ENCODE measurements at places on chromosomes 4 and X.

GRCh38 chr4:67020438-67020797 lies 524.9 kb downstream of the CENPC start:
- no peak for DNase-seq

DNA sequence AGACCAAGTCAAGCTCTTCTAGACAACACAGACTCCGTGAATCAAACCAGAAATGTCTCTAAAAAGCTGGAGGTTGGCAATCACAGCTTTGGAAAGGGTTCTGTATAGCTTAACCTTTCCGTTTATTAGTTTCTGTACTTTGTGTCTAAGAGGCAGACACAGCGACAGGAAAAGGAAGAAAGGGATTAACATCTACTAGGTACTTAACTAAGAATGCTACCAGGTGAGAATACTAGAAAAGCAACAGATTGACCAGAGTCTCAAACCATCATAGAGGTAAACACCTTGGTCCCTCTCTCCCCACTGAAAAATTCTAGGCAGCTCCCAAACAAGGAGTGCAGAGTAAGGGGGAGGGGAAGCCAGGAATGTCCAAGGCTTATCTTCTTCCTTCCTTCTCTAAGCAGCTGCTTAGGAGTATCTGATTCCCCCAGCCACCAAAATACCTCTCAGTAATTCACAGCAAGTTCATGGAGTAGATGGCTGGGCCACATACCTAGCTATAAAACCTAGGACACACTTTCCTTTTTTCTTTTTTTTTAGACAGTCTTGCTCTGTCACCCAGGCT lies 80.8 kb downstream of the APBB2 start:
- DNase-seq, result no peak

GRCh38 chr4:72631296-72631695 lies 62.3 kb upstream of the ADAMTS3 start:
- no peak for DNase-seq

GRCh38 chrX:117196481-117196880 lies 733.7 kb upstream of the CT83 start:
- no peak for DNase-seq

DNA sequence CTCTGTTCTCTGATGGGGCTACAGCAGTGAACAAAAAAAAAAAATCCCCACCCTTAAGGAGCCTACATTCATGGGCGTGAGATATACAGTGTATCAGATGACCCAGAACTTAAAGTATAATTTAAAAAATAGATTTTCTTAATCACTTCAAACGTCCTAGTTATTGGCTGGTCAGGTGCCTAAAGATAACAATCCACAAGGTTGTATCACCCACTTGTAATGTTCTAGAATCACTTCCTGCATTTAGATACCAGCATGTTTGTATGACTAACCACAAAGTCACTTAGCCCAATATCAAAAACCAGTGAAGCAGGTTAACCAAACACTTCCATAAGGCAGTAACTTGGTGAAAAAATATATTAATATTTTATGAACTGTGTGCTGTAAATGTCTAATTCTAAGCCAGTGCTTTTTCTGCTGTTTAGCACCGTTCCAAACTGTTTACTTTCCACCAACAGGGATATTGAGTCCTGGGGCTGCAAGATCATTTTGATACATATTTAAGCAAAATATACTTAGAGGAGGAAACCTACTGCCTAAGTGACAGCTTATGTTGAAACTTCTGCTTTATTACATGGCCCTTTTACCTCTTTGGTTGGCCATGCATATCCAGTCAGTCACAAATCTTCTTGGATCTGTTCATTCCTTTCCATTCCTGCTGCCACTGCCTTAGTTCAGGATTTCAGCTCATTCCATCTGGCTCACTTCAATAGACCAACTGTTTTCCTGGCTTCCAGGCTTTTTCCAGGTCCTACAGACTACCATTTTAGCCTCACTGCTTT lies 43.3 kb downstream of the CD40LG start:
- DNase-seq, result no peak

GRCh38 chrX:30865612-30866011 lies 23.4 kb downstream of the TAB3 start:
- no peak for DNase-seq

GRCh38 chr4:42345962-42346544 lies 51.2 kb upstream of the SHISA3 start:
- DNase-seq, result no peak

DNA sequence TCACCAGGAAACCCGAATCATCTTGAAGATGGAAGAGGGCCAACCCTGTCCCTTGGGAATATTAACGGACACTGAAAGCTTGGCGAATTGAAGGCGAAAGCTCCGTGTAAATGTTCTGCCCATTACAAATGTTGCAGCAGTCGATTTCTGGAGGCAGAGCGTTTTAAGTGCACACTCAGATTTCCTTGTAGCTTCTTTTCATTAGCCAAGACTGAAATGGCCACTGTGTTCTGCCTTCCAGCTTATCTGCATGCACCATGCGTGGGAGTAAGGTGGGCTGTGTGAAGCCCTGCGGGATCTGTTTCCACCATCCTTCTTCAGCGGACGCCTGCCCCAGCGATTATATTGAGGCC lies 1.3 kb downstream of the SMIM20 start:
- no peak for DNase-seq

DNA sequence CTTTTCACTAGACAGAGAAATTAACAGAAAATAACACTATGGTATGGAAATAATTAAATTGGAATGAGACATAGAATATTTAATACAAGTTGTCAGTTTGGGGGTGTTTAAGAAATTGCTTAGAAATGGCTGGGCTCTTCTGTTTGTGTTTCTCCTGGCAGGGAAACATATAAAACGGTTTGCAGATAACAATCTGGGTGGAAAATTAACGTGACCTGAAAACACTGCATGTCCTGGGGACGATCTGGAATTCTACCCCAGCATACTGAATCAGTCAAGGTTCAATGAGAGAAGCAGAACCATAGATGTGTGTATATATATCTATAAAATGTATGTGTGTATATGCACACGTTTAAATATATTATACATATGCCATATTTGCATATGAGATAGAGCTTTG lies 109.8 kb downstream of the SPATA18 start:
- no peak for DNase-seq

GRCh38 chrX:133437356-133437755 lies 22.1 kb upstream of the GPC4 start:
- no peak for DNase-seq

DNA sequence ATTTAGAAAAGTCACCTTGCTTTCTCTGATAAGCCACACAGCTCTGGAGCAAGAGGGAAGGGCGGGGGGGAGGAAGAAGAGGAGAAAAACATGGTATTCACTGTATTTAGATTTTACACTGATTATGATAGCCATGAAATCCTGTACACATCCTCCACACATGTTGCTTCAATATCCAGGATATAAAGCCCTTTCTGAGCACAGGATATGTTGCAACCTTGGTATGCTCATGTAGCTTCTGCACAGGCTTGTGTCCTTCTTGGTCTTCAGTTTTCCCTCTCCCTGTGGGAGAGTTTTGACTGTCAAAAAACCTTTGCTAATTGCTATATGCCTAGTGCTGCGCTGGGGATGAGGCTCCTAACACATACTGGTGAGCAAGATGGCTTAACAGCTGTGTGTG lies 61.9 kb upstream of the DAPP1 start:
- DNase-seq, result no peak

GRCh38 chrX:110037178-110037577 lies 34.3 kb downstream of the TMEM164 start:
- DNase-seq, result no peak

GRCh38 chr4:172578712-172579111 lies 589.9 kb upstream of the GALNT7 start:
- no peak for DNase-seq

DNA sequence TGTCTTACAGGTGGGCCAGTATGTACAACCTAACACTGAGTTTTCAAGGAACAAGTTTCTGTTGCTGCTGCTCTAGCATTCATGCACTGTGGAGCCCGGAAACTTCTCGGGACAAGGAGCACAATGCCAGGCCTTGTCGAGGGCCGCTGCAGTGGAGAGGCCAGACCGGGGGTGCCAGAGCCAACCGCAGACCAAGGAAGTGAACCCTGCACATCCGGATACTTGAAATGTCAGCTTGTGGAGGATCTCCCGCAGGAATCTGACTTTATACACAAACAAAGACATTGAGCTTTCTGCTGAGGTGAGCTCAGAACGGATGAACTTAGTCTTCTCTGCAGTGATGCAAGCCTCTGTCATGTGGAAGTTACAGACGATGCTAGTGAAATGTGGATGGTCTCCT lies 99.5 kb downstream of the ZNF827 start:
- DNase-seq, result no peak

DNA sequence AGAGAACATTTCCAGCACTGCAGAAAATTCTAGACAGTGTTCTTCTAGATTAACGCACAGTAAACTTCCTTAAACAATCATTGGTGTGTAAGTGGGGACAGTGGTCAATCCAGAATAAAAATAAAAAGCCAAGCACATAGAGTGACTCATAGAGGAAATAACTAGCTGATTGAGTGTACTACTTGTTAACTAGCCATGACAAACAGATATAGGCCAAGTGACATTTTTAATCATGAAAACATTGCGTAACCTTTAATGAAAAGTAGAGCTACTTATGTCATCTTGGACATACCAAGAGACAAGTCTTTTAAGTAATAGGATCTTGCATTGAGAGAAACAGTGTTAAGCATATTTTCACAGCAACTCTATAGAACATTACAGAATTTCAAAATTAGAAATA lies 233.9 kb upstream of the MAB21L2 start:
- DNase-seq, result no peak

GRCh38 chr4:147581606-147582350 lies 35.4 kb upstream of the TMEM184C start:
- DNase-seq, result no peak

- DNase-seq, result no peak
Observed at GRCh38 chr4:145867406-145867805, 71.2 kb downstream of the ZNF827 start.

GRCh38 chr4:90120815-90121214 lies 6.4 kb upstream of the CCSER1 start:
- DNase-seq, result no peak

DNA sequence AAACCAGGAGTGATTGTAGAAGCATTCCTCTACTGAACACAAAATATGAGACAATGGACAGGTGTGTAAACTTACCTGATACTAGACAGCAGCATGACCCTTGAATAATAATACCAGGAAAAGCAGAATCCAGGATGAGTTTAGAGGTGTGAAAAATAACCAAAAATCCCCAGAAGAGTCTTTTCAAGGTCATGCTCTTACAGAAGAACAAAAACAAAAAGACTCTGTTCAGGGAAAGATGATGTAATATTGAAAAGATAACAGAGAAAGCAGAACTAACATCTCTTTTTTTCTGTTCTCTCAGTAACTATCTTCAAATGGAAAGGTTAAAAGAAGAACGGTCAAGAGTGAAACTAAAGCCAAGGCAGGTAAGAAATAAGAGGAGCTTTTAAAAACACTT lies 14.0 kb upstream of the ARHGAP10 start:
- no peak for DNase-seq

- DNase-seq, result no peak
Observed at GRCh38 chr4:20544645-20545044, 155.6 kb upstream of the PACRGL start.

- peak; percentile 49 for DNase-seq
Observed at GRCh38 chrX:10189317-10190268, 32.8 kb downstream of the CLCN4 start.

DNA sequence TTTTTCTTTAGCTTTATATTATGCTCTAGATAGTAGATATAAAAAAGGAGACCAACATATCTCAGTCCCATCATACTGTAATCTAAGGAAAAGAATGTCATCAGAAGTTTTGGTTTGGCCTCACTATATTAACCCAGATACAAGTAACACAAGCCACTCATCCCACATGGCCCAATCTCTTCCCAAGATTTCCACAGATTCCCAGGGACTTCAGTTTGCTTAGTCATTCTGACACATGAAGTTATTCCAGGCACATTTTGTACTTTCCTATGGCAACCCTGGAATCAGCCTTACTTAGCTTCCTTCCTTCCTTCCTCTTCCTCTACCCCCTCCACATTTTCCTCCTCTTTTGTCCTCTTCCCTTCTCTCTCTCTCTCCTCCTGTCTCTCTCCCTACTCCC lies 21.7 kb upstream of the DCLK2 start:
- no peak for DNase-seq

- no peak for DNase-seq
Observed at GRCh38 chr4:26342328-26343037, 21.7 kb downstream of the RBPJ start.

GRCh38 chr4:73528171-73528570 lies 46.6 kb downstream of the AFM start:
- DNase-seq, result no peak

DNA sequence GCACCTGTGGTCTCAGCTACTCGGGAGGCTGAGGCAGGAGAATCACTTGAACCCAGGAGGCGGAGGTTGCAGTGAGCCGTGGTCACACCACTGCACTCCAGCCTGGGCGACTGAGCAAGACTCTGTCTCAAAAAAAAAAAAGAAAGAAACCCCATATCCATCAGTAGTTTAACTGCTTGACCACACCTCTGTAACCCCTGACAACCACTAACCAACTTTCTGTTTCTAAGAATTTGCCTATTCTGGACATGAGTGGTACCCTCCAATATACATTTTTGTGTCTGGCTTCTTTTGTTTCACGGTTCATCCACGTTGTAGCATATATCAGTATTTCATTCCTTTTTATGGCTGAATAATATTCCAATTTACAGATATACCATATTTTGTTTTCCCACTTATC lies 9.1 kb downstream of the PPAT start:
- no peak for DNase-seq

- no peak for DNase-seq
Observed at GRCh38 chr4:72971572-72971971, 97.9 kb downstream of the COX18 start.

- DNase-seq, result no peak
Observed at GRCh38 chrX:112753116-112753515, 73.4 kb upstream of the LHFPL1 start.

- no peak for DNase-seq
Observed at GRCh38 chr4:124343661-124344171, 368.8 kb downstream of the ANKRD50 start.

- no peak for DNase-seq
Observed at GRCh38 chr4:56689201-56689969, 8.3 kb upstream of the HOPX start.

GRCh38 chrX:110671068-110671803 lies 124.4 kb downstream of the CHRDL1 start:
- DNase-seq, result no peak

DNA sequence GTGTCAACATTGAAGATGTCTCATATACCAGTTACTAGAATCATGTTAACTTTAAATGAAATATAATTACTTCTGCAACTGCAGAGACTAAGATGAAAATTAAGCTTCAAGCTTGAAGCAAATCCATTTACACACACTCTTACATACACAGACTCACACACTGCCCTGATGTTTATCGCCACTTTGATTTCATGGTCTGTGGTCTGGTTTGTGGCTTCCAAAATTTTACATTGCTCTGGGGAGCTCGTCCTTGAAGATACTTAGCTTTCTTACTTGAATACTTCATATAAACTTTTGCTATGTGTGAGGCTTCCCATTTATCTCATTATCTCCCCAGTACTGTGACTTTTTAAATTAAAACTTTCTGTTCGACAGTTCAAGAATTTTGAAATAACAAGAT lies 35.8 kb downstream of the ARHGEF38 start:
- DNase-seq, result no peak

DNA sequence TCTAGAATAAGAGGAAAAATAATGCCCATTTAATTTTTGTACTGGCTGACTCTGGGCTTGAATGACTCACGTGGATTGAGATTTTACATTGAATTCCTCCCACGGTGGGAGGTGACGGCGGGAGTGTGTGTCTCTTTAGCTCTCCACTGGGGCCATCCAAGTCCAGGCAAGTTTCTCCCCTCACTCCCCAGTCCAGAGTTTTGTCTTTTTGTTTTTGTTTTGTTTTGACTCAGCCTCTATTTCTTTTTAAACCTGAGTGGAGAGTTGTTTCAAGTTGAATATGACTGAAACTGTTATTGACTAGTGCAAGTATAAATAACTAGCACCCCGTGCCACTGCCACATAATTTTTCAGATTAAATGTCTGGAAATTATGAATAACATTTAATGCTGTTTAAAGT lies 13.6 kb downstream of the CHST7 start:
- no peak for DNase-seq
